ENCODE measurements at places on chromosomes 5 and 9. TPM values are rescaled to one million over a fixed set of nuclear protein-coding genes. Genes with fewer than 3 reads are reported as not detected.

DNA sequence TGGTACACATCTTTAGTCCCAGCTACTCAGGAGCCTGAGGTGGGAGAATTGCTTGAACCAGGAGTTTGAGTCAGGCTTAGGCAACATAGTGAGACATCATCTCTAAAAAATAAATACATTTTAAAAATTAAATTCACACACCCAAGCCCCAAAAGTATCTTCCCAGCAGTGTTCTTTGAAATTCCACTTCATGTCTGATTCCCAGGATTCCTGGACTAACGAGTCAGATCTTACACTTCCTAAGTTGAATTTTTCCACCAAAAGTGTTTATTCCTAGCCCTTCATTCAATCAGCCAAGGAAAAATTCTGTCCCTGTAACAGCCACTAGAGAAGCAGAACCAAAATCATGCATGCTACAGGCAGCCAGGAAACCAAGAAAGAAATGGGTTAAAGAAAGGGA is 970.9 kb downstream of the EFNA5 start:
- DNase-seq = no peak

DNA sequence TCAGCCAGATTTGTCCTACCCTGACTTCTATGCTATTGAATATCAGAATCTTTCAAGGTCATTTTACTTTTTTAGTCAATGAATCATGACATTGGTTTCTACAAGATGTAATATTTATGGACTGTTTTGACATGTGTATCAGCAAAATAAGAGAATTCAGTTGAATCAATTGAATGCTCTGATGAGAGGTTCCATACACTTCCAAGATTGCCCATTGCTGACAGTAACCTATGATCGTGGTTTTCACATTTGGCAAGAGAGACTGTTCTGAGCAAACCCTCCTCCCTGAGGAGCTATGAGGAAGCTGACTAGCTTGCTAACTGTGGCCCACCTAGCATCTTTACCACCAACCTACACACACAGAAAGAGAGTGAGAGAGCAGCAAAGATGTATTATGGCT is 56.7 kb upstream of the FST start:
- no peak for DNase-seq

DNA sequence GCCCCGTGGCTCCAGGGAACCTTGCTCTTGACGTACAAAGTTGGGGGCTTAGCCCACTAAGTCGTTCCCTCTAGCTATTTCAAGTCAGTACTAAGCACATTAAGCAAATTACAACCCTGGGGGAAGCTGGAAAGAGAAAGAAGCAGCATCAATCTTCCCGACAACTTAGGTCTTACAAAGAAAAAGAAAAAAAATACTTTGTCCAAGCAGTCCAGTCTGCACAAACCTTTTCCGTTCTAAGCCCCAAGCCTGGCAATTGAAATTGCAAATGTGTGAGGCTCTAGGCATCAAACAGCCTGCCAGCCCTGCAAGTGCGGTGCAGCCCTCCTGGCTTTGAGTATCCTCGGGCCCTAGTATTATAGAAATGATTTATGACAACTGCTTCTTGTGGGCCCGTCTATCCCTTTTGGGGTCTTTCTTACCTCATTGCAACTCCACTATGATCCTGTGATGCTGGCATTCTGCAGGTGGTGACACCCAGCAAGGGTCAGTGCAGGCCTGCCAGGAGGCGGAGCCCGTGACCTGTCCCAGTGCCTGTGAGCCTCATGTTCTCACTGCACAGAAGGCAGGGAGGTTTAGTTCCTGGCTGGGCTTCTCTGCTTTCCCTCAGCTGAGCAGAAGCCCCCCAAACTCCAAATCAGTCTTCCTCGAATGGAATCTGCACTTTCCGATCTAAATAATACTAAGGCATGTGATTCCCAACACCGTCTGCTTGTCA is 232.3 kb upstream of the IRX2 start:
- DNase-seq = no peak

DNA sequence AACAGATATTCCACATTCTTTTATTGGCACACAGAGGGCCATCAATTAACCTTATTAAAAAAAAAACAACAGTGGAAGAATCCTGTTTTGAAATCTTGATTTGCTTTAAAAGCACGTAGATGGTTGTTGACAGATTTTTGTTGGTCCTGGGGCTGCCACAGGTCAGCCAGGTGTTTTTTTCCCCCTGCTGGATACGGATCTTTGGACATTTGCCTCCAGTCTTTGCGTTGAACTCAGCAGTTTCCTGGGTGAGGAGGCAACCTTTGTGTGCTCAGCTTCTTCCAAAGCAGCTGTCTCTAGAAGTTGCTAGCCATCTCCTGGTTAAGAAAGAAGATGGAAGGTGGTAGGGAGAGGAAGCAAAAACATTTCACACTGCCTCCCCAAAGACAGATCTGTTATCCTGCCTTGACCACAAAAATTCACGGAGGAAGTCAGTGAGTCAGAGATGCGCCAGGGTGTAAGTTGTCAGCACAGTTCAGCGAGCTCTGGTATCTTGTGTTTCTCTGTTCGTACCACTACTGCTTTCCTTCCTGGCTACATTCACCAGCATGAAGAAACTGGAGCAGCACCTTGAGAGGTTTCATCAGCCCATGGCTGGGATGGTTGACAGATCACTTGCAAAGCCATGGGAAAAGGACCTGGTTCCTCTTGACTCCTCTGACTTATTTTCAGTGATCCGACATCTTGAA is 207.3 kb downstream of the ARHGAP26 start:
- DNase-seq = no peak

The LCN12 gene
- total RNA-seq = not detected

The GPR150 gene
- total RNA-seq = 0.20 TPM

The IRX4 gene
- not detected for total RNA-seq
